H7 (cell line): ENCODE measurements at places on chromosomes 1 and 21. TPM values are rescaled to one million over a fixed set of nuclear protein-coding genes. Genes with fewer than 3 reads are reported as not detected.

MAP10 gene
- 2.4 TPM in 2 replicates for total RNA-seq

- DNase-seq = no peak
These were observed 51.7 kb downstream of the RASAL2 start for GRCh38 chr1:178145605-178146004.

GRCh38 chr1:191043066-191043465 lies 565.4 kb upstream of the BRINP3 start:
- DNase-seq = no peak

KIAA0040 gene
- total RNA-seq = 10.2 and 10.6 TPM in 2 replicates

PADI4 gene
- 0.62 TPM in 1 of 2 replicates, not detected in the other for total RNA-seq

INKA2 gene
- 0.83 and 1.1 TPM in 2 replicates for total RNA-seq

DNA sequence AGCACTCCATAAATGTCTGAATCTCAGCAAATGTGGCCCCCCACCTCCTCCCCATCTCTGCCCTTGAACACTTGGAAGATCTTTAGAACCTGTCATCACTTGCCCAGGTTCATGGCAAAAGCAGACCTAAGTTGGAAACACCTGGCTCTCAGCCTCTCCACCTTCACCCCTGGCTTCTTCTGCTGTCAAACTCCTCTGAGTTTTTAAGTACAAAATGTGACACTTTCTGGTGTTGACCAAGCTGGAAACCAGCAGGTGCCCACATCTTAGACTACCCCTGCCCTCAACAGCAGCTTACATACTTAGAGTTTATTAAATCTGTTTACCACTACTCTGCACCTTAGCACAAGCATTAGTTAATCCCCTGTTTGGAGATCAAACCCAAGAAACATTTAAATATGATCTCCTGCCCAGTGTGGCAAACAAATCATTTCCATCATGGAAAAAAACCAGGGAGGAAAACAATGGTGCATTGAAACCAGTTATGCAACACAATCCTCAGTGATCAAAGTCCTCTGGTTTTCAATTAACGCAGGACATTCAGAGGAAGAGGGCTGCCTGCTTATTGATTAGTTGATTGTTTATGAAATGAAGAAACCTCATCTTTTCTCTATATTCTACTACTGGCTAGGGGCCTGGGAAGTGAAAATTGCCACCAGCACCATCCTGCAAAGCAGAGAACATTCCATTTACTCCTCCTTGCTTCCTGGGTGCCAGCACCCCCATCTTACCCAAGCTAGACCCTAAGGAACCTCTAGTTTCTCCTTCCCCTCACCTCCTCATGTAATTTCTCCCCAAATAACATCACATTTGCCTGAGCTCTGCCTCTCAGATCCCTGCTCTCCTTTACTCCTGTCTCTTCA lies 139.4 kb upstream of the RAB4A start:
- DNase-seq = no peak

GRCh38 chr1:67571901-67572593 lies 113.0 kb upstream of the GADD45A start:
- DNase-seq = no peak

GRCh38 chr1:46522184-46522968 lies 29.1 kb downstream of the KNCN start:
- peak; percentile 57 for DNase-seq

GRCh38 chr21:28910280-28910887 lies 82.3 kb downstream of the LTN1 start:
- no peak for DNase-seq

- peak; percentile 34 for DNase-seq
These were observed 214.5 kb downstream of the VAV3 start for GRCh38 chr1:107750364-107750959.

DNA sequence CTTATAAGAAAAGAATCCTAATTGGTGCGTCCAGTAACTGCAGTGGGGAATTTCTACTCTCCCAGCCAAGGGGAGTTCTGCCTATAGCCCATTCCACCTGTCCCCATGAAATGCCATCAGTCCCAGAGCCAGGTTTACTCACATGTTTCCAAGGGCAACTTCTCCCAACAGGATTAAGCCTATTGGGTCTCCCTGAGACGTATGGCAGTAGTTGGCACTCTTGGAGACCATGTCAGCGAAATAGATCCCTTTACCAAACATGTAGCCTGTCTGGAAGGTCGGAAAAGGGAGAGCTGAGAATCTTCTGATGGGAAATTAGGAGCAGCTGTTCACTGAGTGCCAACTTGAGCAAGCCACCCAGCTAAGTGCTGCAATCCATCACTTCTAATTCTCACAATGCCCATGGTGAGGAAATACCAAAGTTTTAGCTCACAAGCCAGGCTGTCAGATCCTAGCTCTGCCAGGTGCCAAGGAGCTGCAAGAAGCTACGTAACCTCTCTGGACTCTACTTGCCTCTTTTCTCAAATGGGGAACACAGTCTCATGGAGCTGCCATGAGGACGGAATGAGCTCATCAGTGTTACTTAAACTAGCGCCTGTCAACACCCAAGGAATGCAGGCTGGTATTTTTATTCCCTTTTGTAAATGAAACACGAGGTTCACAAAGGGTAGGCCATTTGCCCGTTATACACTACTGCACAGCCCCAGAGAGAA lies 43.9 kb downstream of the PARP1 start:
- DNase-seq = no peak

RHBDL2 gene
- total RNA-seq = 0.03 and 1.2 TPM in 2 replicates

DNA sequence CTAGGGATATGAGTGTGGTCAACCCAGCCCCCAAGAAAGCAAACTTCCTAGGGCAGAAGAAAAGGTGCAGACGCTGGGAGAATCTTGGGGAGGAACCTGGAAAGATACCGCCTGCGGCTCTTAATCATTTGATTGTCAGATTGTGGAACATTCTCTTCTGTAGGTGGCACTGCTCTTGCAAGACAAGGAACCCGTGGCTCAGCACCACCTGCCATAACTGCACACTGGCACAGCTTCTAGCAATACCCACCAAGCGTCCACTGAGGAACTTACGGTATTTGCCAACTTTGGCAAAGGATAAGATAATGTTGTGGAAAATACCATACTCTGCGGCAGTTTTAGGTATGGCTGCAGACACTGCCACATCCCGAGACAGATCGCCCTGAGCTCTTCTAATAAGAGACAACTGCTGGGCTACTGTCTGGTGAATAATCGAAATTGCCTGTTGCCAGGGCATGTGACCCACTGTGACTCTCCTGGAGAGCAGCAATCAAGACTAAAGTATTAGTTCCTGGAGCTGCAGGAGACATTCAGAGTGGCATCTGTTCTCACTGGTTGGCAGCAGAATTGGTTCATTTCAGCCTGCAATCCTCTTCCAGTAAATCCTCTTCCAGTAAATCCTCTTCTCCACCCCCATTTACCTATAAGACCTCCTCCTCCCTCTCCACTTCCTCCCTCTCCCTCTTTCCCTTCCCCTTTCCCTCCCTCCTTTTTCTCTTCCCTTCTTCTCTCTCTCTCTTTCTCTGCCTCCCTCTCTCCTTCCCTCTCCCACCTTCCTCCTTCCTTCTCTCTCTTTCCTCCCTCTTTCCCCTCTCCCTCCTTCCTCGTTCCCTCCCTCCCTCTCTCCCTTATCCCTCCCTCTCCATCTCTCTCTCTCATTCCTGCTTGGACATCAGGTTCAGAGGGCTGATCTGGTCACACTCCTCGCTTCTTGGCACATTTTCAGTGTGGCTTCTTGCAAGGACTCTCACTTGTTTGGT lies 49.7 kb upstream of the B3GALT5 start:
- no peak for DNase-seq

DNA sequence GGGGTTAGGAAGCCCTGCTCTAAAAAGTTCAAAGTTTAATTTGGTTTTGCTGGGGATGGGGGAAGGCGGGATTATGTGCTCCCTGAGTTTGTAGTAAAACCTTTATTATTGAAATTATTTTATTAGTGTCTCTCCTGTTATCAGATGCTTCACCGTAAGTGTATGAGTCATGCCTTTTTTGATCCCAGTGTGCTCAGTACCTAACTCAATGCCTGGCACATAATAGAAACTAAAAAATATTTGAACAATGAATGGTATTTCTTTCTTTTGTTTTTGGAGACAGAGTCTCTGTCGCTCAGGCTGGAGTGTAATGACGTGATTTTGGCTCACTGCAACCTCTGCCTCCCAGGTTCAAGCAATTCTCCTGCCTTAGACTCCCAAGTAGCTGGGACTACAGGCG lies 6.4 kb downstream of the SNRPE start:
- no peak for DNase-seq

GRCh38 chr1:180195916-180196315 lies 34.1 kb upstream of the LHX4 start:
- DNase-seq = no peak

ABL2 gene
- 7.9 and 11.6 TPM in 2 replicates for total RNA-seq

GRCh38 chr1:185912504-185912903 lies 178.3 kb downstream of the HMCN1 start:
- DNase-seq = peak; percentile 11

GRCh38 chr21:14403681-14404318 lies 20.9 kb upstream of the HSPA13 start:
- peak; percentile 8 for DNase-seq

CDCA8 gene
- total RNA-seq = 46.9 and 55.4 TPM in 2 replicates

- DNase-seq = no peak
These were observed 49.9 kb downstream of the CBS start for GRCh38 chr21:43025636-43026180.

- no peak for DNase-seq
These were observed 144.3 kb downstream of the NTPCR start for GRCh38 chr1:233094691-233095090.

- peak; percentile 23 for DNase-seq
These were observed 17.3 kb upstream of the TSPEAR start for GRCh38 chr21:44728716-44729115.

SNRPE gene
- total RNA-seq = 148 and 177 TPM in 2 replicates

DNA sequence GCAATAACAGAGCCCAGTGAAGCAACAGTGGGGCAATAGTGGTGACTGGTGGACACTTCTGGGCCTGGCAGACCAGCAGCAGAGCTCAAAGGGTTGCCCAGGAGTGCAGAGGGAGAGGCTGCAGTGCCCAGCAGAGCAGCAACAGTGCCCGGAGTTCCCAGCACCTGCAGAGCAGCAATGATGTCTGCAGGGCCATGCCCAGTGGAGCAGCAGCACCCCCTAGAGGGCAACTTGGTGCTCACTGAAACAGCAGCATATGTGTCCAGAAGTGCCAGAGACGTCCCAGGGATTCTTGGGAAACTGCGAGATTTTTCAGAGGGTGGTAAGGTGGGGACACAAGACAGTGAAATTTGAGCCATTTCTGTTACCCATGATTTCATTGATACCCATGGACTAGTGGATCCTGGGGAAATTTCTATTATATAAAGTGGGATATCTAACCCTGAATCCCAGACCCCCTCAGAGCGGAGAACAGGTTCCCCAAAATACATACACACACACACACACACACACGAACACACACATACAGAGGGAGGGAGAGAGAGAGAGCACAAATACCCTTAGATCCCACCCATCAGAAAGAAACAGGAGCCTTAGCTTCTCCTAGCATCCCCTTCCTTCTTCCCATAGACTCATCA lies 156.9 kb upstream of the GJB5 start:
- peak; percentile 82 for DNase-seq

ANKRD13C gene
- total RNA-seq = 34.4 and 54.2 TPM in 2 replicates

BRINP2 gene
- not detected in 2 replicates for total RNA-seq

DNA sequence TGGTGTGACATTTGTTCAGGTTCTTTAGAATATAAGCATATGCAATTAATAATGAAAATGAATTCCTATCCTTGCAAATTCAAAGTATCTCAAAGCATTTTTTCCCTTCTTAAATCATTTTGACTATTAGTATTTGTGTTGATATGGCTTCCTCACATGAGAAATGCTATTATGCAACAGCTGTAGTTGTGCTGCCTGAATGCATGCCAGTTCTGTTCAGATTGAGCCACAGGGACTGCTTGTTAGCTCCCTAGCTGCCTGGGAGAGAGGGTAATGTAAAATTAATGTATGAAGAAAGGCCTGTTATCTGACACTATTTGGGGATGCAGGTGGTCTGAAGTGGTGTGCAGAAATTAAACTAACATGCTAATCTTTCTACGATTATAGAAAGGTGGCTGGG lies 45.5 kb downstream of the CACHD1 start:
- DNase-seq = no peak

DNA sequence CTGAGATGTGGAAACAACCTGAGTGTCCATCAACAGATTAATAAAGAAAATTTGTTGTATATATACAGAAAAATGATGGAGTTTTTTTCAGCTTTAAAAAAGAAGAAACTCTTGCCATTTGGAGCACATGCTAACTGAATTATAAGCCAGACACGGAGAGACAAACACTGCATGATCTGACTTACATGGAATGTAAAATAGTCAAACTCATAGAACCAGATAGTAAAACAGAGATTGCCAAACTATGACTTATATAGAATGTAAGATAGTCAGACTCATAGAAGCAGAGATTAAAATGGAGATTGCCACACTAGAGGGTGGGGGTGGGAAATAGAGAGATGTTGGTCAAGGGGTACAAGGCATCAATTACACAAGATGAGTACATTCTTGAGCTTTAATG lies 1786.6 kb downstream of the PLA2G4A start:
- no peak for DNase-seq

GRCh38 chr1:43373066-43373940 lies 5.5 kb upstream of the ELOVL1 start:
- DNase-seq = no peak

CLDN17 gene
- total RNA-seq = not detected in 2 replicates
